ENCODE measurements at places on chromosomes 3 and 15. TPM values are rescaled to one million over a fixed set of nuclear protein-coding genes. Genes with fewer than 3 reads are reported as not detected.

RBP2 gene
- total RNA-seq: not detected

- DNase-seq: no peak
Measured at GRCh38 chr3:155112661-155113389, 32.7 kb downstream of the MME start.

DNA sequence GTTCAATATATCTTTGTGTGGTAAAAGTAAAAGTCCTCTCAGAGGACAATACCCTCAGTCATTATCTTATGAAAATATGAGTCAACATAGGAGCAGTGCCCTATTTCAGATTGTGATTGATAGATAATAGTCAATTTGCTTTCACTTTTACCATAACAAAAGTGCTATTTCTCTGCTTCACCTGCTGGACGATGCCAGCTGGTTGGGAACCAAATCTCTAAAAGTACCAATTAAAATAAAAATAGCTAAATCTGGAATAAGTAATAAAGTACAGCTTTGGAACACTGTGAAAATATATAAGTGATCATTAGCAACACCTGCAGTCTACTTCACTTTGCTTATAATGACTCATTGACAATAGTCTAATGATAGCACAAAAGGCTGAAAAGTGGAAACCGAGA, 390.3 kb upstream of the AGTR1 start:
- no peak for DNase-seq

GRCh38 chr3:14283813-14284438, 105.3 kb downstream of the LSM3 start:
- DNase-seq: no peak

GRCh38 chr3:68274286-68274685, 619.9 kb upstream of the SUCLG2 start:
- no peak for DNase-seq
